Endodermal cell (in vitro differentiated cells): ENCODE measurements at places on chromosomes 16 and 17.

DNA sequence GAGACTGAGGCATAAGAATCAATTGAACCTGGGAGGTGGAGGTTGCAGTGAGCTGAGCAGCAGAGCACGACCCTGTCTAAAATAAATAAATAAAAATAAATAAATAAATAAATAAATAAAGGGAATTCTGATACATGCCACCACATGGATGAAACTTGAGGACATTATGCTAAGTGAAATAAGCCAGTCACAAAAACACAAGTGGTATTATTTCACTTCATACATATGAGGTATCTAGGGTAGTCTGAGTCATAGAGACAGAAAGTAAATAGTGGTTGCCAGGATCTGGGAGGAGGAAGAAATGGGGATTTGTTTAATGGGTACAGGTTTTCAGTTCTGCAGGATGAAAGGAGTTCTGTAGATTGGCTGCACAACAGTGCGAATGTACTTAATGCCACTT, 16.3 kb downstream of the PIPOX start:
- no peak for DNase-seq

DNA sequence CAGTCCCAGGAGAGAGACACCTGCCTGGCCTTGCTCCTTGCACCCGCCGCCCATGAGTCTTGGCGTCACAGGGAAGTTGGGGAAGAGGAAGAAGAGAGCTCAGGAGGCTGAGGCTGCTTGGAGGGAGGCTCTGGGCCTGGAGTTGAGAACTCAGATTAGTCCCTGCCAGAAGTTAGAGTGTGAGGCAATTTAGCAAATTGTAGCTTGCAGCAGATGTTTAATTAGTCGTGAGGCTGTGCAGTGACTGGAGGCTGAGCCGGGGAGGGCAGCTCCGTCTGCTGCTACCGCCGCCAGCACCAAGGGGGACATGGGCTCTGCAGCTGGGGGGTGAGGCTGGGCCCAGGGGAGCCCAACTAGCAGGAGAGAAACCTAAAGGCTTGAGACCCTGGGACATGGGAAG, 738.3 kb upstream of the EEF2KMT start:
- DNase-seq = no peak

GRCh38 chr16:79261481-79261940, 339.0 kb downstream of the MAF start:
- peak; percentile 89 for DNase-seq

- DNase-seq = no peak
Measured at GRCh38 chr17:40024901-40025300, 9.7 kb downstream of the CSF3 start.

- DNase-seq = peak; percentile 73
Measured at GRCh38 chr16:89114159-89114981, 20.7 kb downstream of the ACSF3 start.

DNA sequence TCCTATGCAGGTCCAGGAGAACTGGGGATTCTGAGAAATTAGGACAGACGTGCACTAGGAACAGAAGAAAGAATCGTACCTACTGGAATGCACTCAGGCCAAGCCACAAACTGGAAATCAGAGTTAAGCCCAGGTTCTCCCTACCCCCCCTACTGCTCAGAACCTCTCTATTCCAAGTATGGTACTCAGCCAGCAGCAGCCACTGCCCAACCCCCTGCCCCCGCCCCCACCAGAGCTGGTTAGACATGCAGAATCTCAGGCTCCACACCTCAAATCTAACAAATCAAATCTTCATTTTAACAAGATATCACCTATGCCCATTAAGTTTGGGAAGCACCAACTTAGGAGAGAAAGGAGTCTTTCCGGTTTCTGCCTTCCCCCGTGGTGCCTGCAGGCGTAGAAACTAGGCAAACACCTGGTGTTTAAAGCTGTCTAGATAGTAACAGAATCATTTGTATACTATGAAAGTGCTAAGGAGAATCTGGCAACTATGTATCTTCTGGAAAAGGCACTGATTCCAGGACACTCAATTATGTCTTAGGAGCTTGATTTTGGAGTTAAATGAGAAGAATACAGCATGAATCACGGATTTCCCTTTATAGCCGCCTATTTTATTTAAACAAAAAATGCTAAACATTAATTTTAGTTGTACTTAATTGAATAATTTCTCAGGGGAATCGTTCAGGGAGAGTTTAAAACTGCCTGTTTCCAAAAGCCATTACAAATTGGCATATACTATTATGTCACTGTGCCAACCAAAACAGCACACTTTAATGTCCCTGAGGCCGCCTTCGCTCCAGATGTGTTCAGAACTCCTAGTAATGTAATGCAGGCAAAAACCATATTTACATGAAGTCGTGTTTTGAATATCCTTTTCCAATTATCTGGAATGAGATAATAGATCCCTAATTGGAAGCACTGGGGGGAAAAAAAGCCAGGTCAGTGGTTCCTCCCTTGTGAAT, 166.5 kb downstream of the STX8 start:
- DNase-seq = no peak
